IPS DF 6.9 (cell line): ENCODE measurements at places on chromosomes 7 and 10.
A peak's percentile ranks its signal among the peaks of the same experiment; 100 is the strongest.

DNA sequence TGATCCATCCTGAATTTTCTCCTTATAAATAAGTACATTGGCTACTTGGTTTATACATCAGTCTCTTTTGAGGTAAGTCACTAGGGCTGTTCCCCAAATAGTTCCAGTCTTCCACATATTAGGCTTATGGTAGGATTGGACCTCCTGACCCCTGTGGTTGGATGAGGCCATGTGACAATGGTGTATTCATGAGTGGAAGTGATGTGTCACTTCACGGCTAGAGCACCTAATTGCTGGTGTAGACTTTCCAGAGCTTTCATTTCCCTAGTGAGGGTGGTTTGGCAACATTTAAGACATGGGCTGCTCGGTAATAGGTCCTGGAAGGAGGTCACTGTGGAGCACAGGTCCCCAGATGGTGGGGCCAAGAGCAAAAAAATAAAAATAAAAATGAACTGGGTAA lies 141.2 kb upstream of the ABCB5 start:
- H3K36me3 ChIP-seq = no peaks in the 10 kb centered on the region
- no peaks in the 10 kb centered on the region for H3K27me3 ChIP-seq
- H3K27ac ChIP-seq = no peak overlapping the region
- DNase-seq = no peak
- H3K4me3 ChIP-seq = no peak overlapping the region
- no peaks in the 10 kb centered on the region for H3K4me1 ChIP-seq

DNA sequence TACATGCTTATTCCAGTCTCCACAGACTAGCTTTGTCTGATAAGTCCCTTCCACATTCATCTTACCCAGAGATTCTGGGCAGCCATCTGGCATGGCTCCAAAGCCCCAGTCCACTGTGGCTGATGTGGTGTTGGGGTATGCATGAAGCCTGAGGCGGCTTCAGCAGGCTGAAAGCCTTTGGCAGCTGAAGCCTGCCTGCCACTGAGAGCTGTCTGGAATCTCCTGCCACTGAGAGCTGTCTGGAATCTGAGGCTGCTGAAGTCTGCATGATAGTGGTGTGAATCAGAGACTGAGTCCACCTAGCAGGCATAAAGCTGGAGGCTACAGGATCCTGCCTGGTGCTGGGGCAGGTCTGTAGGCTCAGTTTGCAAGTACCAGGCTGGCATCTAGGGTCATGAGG lies 87.1 kb downstream of the DYNC1I1 start:
- no peak overlapping the region for H3K27ac ChIP-seq
- H3K4me3 ChIP-seq = no peak overlapping the region
- DNase-seq = no peak
- H3K36me3 ChIP-seq = no peaks in the 10 kb centered on the region
- 0 out of 2 replicates have a peak, but pooled peaks cover 1% of the 10 kb centered on the region for H3K4me1 ChIP-seq
- H3K27me3 ChIP-seq = no peaks in the 10 kb centered on the region

- no peak overlapping the region for H3K4me3 ChIP-seq
- H3K27ac ChIP-seq = no peak overlapping the region
- H3K4me1 ChIP-seq = no peaks in the 10 kb centered on the region
- no peak for DNase-seq
- no peaks in the 10 kb centered on the region for H3K27me3 ChIP-seq
- H3K36me3 ChIP-seq = peaks cover 37% of the 10 kb centered on the region
Observed at GRCh38 chr7:98984126-98984525, 105.8 kb downstream of the TRRAP start.

- H3K27me3 ChIP-seq = no peaks in the 10 kb centered on the region
- no peak for DNase-seq
- peaks cover 3% of the 10 kb centered on the region; the same call in 1 of the 2 replicates for H3K4me1 ChIP-seq
- H3K27ac ChIP-seq = no peak overlapping the region
- H3K4me3 ChIP-seq = no peak overlapping the region
Observed at GRCh38 chr7:48087349-48087748, 1.7 kb upstream of the UPP1 start.

- no peak overlapping the region for H3K27ac ChIP-seq
- DNase-seq = no peak
- H3K4me3 ChIP-seq = no peak overlapping the region
Observed at GRCh38 chr7:23341846-23342598, 42.9 kb downstream of the MALSU1 start.

- H3K4me3 ChIP-seq = no peak overlapping the region
- no peaks in the 10 kb centered on the region for H3K27me3 ChIP-seq
- H3K36me3 ChIP-seq = no peaks in the 10 kb centered on the region
- no peak for DNase-seq
Observed at GRCh38 chr7:40437936-40438634, 303.3 kb downstream of the SUGCT start.

DNA sequence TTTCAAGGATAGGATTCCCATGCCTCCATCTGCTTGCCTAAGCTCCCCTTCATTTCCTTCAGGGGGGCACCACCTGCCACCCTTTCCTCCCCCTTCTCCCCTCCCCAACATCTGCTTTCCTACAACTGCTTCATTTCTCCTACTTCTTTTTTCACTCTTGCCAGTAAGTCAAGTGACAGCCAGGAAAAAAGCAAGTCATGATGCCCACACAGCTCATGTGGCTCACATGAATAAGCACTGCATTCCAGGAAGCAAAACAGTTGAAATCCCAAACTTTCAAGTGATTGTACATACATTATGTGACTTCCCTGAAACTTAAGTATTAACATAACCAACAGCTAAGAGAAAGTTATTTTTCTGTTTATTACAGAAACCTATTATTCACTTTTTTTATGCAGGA lies 78.6 kb downstream of the TNS3 start:
- H3K27me3 ChIP-seq = no peaks in the 10 kb centered on the region
- no peak for DNase-seq
- 0 out of 2 replicates have a peak, but pooled peaks cover 1% of the 10 kb centered on the region for H3K4me1 ChIP-seq
- no peak overlapping the region for H3K4me3 ChIP-seq
- no peak overlapping the region for H3K27ac ChIP-seq

DNA sequence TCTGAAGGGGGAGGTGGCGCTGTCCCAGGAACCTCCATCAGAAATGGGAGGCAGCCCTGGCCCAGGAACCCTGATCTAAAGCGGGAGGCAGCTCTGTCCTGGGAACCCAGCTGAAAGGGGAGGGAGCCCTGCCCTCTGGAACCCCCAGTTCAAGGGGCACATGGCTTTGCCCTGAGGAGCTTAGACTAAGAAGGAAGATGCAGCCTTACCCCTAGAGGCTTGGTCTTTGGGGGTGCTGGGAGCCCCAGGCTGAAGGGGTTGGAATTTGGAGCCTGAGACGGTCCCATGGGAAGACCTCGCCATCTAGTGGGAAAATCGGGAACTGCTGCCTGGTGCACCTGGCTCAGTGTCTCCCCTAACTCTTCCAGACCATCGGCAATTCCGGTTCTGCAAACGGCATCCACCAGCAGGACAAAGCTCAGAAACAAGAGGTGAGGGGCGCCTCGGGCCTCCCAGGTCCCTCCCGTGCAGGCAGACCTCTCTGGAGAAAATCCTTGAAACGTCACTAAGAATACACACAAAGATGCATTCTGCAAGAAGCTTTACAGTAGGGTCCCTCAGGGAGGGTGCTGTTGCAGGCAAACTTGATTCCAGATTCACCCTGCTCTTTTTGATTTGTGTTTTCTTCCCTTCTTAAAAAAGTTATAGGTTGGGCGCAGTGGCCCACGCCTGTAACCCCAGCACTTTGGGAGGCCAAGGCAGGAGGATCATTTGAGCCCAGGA lies 52.4 kb upstream of the GTF2IRD1 start:
- peaks cover 6% of the 10 kb centered on the region; the same call in 1 of the 2 replicates for H3K36me3 ChIP-seq
- no peak overlapping the region for H3K27ac ChIP-seq
- H3K4me1 ChIP-seq = no peaks in the 10 kb centered on the region
- peak; percentile 90 for DNase-seq

DNA sequence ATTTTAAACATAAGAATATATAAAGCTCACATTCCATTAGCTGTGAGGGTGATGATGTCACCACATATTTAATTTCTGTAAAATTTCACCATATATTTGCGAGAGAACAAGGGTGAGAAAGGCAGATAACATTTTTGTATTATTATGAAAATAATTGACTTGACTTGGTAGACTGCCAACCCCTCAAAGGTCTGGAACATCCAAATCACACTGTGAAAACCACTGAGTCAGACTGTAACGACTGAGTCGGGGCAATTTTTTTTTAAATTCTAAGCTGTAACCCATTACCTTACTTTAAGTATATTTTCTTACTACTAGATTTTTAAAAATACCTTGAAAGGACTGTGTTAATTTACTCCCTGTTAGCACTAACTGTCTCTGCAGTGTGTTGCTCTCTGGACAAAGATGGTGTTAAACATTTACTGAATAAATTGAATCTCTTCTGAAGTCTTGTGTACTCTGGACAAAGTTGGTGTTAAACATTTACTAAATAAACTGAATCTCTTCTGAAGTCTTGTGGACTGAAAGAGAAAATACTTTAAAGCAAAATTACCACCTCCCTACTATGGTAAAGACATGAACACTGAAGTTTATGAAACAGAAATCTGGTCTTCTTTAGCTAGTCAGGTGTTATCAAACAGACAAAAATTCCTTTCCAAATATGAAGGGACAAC lies 14.1 kb downstream of the PDZD8 start:
- DNase-seq = no peak
- no peaks in the 10 kb centered on the region for H3K36me3 ChIP-seq
- no peak overlapping the region for H3K27ac ChIP-seq
- no peaks in the 10 kb centered on the region for H3K27me3 ChIP-seq
- H3K4me3 ChIP-seq = no peak overlapping the region

DNA sequence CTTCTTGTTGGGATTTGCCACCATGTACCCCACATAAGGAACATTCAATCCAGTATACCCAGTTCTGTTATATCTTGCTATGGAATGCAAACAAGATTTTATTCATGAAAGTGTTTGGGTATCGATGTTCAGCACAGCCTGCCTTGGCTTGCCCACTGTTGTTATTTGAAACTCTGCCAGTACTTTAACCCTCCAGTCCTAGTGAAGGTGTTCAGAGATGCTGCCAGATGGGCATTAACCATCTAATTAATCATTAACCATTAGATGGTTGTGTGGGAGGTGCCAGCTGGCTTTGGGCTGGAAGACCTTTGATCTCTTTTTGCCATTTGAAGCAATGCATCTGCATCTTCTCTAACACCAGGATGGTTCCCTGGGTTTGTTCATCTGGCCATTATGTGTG lies 363.0 kb downstream of the SH2D4B start:
- H3K27me3 ChIP-seq = peaks cover 5% of the 10 kb centered on the region; the same call in 1 of the 2 replicates
- H3K4me3 ChIP-seq = no peak overlapping the region
- H3K36me3 ChIP-seq = no peaks in the 10 kb centered on the region

GRCh38 chr7:23472956-23473843 lies 2.9 kb upstream of the IGF2BP3 start:
- H3K27me3 ChIP-seq = no peaks in the 10 kb centered on the region
- DNase-seq = no peak
- no peaks in the 10 kb centered on the region for H3K36me3 ChIP-seq
- H3K4me1 ChIP-seq = no peaks in the 10 kb centered on the region
- no peak overlapping the region for H3K27ac ChIP-seq

DNA sequence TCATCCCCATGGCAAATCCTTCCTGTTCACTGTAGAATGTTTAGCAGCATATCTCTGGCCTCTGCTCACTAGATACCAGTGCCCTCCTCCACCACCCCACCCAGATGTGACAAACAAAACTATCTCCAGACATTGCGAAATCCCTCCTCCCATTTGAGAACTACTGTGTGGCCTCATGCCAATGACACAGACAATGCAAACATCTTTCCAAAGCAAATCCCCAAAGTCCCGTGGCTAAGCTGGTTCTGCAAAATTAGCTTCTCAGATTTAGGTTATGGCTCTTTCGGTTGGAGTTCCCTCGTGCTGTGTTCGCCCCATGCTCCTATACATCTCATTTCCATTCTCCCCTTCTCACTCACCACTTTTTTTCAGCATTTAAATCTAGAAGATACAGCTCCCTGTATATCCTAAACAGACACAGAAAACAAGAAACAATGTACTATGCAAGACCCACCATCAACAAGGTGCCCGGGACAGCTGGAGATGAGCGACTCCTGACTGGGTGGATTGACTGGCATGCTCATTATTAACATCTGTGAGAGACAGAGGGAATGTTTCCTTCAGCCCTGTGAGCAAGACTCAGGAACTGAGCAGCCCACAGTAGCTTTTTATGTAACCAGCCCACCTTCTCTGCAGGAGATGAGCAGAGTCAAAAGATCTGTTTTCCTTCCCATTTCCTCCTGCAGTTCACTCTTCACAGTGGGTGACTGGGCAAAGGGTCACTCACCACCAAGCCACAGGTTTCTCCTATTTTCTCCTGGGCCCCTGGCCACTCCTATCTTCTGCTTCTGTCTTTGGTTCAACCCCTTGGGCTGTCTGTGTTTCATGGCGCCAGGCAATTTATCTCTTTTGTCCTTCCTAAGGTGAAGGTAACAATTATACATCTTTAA lies 225.7 kb upstream of the AOAH start:
- no peak overlapping the region for H3K4me3 ChIP-seq
- H3K27me3 ChIP-seq = no peaks in the 10 kb centered on the region
- DNase-seq = no peak
- H3K27ac ChIP-seq = no peak overlapping the region
- H3K36me3 ChIP-seq = no peaks in the 10 kb centered on the region; the same call in 1 of the 2 replicates

- H3K4me1 ChIP-seq = no peaks in the 10 kb centered on the region
- no peak within 1 kb of the TSS for H3K27ac ChIP-seq
- DNase-seq = no peak
- no peaks in the 10 kb centered on the region for H3K36me3 ChIP-seq
- peaks cover 1% of the 10 kb centered on the region; the same call in 1 of the 2 replicates for H3K27me3 ChIP-seq
Observed at GRCh38 chr7:11831736-11832495, at the start of gene THSD7A. Gene THSD7A, minus strand, starts transcription at chr7:11832198. Its CDS starts 252 bp downstream, at chr7:11831946.

GRCh38 chr7:66267249-66267648 lies 62.1 kb downstream of the TPST1 start:
- no peak overlapping the region for H3K27ac ChIP-seq
- no peak overlapping the region for H3K4me3 ChIP-seq
- H3K27me3 ChIP-seq = no peaks in the 10 kb centered on the region

DNA sequence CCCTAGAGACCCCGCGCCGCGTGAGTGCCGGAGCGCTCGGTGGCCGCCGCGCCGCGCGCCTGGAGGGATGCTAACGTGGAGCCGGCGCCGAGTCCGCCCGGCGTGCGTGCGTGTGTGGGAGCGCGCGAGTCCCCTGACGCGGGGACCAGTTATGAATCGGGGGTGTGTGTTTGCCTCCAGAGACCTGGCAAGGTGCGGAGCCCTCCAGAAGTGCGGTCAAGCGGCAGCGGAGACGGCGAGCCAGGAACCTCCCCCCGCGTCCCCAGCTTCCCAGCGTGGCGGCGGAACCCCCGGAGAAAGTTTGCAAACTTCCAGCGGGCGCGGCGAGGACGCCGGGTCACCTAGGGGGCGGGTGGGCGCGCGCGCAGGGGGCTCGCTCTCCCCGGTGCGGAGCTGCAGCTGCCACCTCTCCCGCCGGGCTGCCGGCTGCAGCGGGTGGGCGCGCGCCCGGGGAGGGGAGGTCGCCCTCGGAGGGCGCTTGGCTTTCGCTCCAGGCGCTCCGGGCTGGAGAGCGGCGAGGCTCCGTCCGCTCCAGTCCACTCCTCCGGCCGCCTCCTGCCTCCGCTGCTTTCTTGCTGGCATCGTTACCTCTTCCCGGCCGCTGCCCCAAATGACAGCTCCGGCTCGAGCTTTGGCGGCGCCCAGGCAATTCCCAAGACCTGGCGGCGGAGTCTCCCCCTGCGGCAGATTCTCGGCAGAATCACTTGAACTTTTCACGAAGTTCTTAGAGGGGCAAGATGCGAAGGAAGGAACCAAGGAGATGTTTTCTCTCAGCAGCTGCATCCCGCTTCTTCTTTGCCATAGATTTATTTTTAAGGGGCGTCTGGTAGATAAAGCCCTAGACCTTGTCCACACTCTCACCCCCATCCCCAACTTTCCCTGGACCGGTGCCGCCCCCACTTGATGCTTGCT lies 2.3 kb upstream of the CREB5 start:
- H3K36me3 ChIP-seq = no peaks in the 10 kb centered on the region
- H3K4me1 ChIP-seq = no peaks in the 10 kb centered on the region
- H3K4me3 ChIP-seq = peak overlapping the region; percentile 87
- peaks cover 12% of the 10 kb centered on the region; the same call in 1 of the 2 replicates for H3K27me3 ChIP-seq
